ENCODE measurements at places on chromosomes 13 and 19. TPM values are rescaled to one million over a fixed set of nuclear protein-coding genes. Genes with fewer than 3 reads are reported as not detected.

The SYT3 gene
- not detected for total RNA-seq

DNA sequence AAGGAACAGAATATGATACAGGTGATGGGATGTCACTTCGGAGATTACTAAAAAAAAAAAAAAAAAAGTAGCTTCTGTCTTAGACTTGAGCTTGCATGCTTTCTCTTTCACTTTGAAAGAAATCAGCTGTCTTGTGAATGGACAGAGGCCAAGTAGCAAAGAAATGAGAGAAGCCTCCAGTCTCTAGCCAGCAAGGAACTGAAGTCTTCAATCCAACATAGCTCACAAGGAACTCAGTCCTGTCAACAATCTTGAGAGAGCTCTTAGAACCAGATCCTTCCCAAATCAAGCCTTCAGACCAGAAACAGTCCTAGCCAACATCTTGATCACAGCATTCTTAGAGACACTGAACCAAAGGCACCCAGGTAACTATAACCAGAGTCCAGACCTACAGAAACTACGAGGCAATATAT lies 7.7 kb downstream of the N4BP2L2 start:
- DNase-seq: no peak

DNA sequence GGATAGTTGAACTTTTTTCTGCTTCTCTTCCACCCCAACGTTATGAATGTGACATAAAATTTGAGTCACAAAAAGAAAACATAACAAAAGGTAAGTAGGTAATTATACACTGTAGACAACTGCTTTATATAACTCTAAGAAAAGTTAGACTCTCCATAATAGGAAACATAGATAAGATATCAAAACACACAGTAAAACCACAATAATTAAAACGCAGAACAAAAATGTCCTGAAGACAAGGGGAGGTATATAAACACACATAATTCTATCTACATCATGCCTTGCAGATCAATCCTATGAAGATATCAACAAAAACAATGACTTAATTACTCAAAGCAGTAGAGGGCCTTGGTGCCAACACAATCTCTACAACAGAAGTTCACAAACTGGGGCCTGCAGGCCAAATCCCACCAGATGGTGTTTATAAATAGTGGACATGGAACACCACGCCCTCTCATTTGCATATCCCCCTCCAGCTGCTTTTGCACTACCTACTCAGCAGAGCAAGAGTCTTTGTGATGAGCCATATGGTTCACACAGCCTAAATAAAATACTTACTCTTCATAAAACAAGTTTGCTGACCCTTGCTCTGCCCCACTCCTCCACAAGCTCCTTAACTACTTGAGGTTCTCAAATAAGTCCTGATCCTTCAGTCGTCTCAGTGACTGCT lies 254.7 kb downstream of the KLF12 start:
- DNase-seq: no peak

DNA sequence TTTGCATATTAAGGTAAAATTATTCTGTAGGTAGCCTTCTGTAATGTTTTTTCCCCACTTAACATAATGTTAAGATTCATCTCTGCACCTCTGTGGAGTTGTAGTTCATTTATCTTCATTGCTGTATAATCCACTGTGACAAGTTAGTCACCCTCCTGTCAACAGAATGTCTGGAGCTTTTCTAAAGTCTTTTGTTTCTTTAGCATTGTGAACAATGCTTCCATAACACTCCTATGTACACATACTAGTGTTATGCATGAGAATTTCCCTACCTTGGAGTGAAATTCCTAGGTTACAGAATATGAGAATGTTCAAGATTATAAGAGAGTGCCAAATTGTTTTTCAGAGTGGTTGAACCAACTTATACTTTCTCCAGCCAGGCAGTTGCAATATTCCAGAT lies 113.5 kb downstream of the COG6 start:
- no peak for DNase-seq

The APOE gene
- total RNA-seq: 14.6 TPM

The NALCN gene
- total RNA-seq: 0.03 TPM

DNA sequence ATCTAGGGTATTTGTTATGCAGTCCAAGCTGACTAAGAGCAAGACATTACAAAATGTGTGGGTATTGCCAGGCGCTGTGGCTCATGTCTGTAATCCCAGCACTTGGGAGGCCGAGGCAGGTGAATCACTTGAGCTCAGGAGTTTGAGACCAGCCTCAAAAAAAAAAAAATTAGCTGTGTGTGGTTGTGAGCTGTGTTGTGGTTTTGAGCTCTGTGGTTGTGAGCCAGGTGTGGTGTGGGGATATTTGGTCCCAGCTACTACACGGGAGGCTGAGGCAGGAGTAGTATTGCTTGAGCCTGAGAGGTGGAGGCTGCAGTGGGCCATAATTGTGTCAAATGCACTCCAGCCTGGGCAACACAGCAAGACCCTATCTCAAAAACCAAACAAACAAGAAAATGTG lies 5.6 kb upstream of the KEAP1 start:
- DNase-seq: no peak

The IGLON5 gene
- 0.08 TPM for total RNA-seq

GRCh38 chr13:99310382-99311031 lies 3.3 kb upstream of the GPR183 start:
- no peak for DNase-seq

- DNase-seq: no peak
Observed at GRCh38 chr13:102715447-102715846, 20.6 kb upstream of the METTL21C start.

The TUBGCP3 gene
- total RNA-seq: 21.5 TPM

The PSG3 gene
- total RNA-seq: not detected

GRCh38 chr13:113292021-113292862 lies 4.8 kb upstream of the LAMP1 start:
- DNase-seq: no peak

DNA sequence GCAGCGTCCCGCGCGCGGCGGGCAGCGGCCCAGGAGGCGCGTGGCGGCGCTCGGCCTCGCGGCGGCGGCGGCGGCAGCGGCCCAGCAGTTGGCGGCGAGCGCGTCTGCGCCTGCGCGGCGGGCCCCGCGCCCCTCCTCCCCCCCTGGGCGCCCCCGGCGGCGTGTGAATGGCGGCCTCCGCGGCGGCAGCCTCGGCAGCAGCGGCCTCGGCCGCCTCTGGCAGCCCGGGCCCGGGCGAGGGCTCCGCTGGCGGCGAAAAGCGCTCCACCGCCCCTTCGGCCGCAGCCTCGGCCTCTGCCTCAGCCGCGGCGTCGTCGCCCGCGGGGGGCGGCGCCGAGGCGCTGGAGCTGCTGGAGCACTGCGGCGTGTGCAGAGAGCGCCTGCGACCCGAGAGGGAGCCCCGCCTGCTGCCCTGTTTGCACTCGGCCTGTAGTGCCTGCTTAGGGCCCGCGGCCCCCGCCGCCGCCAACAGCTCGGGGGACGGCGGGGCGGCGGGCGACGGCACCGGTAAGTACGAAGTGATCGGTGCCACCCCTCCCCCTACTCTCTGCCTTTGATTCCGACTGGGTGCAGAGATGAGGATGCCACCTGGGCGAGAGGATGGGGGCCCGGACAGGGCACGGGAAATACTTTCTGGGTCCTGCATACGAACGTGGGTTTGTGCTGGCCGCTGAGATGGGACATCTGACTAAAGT lies 874 bp downstream of the TRIM28 start:
- no peak for DNase-seq

DNA sequence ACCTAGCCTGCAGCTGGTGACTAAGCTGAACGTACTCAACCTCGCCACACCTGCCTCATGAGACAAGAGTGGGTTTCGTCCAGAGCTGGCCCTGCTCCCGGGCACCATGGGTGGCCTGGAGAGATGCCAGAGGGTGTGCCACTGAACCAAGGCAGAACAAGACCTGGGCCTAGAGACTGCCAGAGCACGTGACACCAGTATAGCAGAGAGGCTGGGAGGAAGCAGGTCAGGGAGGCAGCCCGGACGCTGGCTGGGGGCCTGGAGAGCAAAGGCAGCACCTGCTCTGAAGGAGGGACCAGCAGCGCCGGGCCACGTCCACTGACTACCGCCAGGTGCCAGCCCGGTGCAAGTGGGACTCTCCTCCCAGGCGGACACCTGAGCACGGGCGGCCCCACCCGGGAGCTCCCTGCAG lies 7.3 kb upstream of the C13orf46 start:
- DNase-seq: peak; percentile 92

The METTL21C gene
- not detected for total RNA-seq

- DNase-seq: no peak
Observed at GRCh38 chr19:593505-593904, 3.8 kb downstream of the HCN2 start.

- DNase-seq: no peak
Observed at GRCh38 chr13:43357564-43357963, 334.2 kb downstream of the DNAJC15 start.

The TOMM40 gene
- total RNA-seq: 48.7 TPM

The KANK2 gene
- 28.5 TPM for total RNA-seq

DNA sequence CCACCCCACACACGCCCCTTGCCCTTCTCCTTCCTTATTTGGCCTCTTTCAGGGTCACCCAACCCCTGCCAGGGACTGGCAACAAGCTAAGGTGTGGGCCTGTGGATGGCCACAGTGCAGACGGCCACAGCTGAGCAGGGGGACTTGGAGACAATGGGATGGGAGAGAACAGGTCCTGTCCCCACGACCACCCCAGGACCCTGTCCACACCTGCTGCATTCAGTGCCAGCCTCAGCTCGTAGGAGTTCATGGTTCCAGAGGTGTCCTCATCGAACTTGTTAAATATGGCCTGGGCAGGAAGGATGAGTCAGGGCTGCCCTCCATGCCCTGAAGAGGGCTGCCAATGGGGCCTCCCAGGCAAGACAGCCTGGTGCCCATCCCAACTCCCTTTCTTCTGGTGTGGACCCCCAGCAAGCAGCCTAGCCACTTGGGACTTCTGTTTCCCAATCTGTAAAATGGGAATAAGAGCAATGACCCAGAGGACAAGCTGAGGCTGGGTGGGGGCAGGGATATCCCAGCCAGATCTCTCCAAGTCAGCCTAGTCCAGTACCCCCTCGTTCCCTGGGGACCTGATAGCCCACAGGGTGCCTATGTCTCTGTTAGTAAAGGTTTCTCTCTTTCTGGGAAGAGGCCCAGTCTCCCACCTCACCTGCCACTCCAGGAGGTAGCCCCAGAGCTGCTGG lies 10.6 kb downstream of the CAPN12 start:
- no peak for DNase-seq

The KCNJ14 gene
- 0.34 TPM for total RNA-seq

- no peak for DNase-seq
Observed at GRCh38 chr19:17158584-17158983, 56.6 kb upstream of the USE1 start.

The KHSRP gene
- total RNA-seq: 214 TPM

GRCh38 chr19:3539756-3540118 lies 763 bp downstream of the TEKTIP1 start:
- no peak for DNase-seq

DNA sequence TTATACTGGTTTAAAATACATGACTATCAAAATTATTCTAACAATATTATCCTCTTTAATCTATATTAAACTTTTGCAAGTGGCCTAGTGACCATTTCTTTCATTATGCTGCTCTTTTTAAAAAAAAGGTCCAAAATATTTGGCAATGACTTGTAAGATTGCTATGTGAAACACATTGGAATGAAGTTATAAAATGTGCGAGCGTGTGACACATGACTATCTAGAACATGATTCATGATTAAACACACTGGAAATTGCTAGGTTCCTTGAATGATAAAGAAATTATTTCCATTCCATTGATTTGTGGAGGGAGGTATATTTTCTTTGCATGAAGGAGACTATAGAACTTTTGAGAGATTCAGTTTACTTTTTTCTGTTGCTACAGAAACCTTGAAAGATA lies 739.1 kb downstream of the DIAPH3 start:
- DNase-seq: no peak

GRCh38 chr19:2223959-2224358 lies 12.2 kb downstream of the PLEKHJ1 start:
- no peak for DNase-seq

The DCAF15 gene
- total RNA-seq: 30.5 TPM

DNA sequence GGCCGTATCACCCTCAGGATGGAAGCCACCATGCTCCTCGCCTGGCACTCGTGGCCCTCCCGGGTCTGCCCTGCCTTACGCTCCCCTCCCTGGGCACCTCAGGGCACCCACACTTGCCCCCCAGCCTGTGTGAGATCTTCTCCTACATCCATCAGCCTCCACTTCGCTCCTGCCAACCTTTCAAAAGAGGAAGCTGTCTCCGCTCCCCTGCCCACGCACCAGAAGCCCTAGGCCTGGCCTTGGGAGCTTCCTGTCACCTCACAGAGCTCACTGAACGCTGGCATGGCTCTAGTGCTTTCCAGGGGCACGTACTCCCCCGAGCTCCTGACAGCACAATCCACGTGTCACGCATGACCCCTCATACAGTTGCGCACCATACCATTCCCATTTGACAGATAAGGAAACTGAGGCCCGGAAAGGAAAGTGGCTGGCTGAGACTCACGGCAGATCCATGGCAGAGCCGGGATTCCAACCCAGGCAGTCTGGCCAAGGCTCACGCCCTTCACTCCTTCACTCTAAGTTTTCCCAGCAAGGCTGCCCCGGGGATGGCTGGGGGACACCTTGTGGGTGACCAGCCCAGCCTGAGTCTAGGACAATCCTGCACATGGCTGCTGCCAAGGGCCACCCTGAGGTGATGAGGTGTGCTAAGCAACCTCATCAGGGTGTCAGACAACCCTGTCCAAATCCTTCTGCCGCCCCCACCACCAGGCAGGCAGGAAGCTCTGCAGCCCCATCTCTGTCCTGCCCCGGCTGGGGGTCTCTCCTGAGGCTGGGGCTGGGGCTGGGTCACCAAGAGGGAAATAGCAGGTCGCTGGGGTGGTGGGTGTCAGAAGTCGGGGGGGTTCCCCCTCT lies 19.3 kb downstream of the PPP1R12C start:
- no peak for DNase-seq

- DNase-seq: no peak
Observed at GRCh38 chr13:48950501-48950875, 25.2 kb upstream of the FNDC3A start.

- DNase-seq: no peak
Observed at GRCh38 chr19:4109626-4109945, 14.3 kb downstream of the MAP2K2 start.

- no peak for DNase-seq
Observed at GRCh38 chr13:48559638-48560320, 26.9 kb upstream of the RCBTB2 start.

The WDR62 gene
- 4.5 TPM for total RNA-seq

GRCh38 chr19:38324431-38324830 lies 4.8 kb downstream of the KCNK6 start:
- no peak for DNase-seq

GRCh38 chr19:29908963-29909944 lies 32.8 kb upstream of the URI1 start:
- no peak for DNase-seq

The SIGLEC12 gene
- 0.28 TPM for total RNA-seq

All from left colon (tissue), 2 donors.